Activated CD4-positive, CD25-positive, alpha-beta regulatory T cell treated with anti-CD3 and anti-CD28 coated beads, Interleukin-2, amount 50 U/mL, for 72 hours (primary cell): ENCODE measurements at places on chromosomes 16 and 17.
A peak's percentile ranks its signal among the peaks of the same experiment; 100 is the strongest.

DNA sequence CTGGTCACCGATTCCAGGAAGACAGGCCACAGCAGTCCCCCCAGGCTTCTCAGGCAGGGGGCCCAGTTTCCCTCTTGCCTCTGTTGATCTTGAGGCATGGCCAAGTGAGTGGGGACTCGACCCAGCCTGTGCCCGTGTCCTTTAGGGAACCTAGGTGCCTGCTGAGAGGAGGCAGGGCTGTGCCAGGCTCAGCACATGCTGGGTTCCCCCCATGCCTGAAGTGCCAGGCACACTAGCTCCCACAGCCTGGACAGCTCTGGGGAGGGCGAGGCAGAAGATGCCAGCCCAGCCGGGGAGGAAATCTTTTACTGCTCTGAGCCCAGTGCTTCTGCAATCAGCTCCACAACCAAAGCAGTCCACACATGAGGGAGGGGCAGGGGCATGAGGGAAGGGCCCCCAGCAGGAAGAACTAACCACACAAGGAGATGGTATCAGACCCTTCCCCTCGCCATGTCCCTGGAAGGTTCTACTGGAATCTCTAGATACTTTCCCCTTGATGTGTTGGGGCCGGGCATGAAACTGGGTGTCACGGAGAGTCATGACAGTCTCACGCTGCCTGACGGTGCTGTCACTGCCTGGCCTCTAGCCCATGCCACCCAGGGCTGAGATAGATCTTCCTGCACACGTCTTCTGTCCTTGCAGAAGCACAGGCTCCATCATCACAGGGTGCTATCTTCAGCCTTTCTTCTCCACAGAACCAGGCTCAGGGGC lies 25.5 kb downstream of the MYO18A start:
- no peak for DNase-seq

DNA sequence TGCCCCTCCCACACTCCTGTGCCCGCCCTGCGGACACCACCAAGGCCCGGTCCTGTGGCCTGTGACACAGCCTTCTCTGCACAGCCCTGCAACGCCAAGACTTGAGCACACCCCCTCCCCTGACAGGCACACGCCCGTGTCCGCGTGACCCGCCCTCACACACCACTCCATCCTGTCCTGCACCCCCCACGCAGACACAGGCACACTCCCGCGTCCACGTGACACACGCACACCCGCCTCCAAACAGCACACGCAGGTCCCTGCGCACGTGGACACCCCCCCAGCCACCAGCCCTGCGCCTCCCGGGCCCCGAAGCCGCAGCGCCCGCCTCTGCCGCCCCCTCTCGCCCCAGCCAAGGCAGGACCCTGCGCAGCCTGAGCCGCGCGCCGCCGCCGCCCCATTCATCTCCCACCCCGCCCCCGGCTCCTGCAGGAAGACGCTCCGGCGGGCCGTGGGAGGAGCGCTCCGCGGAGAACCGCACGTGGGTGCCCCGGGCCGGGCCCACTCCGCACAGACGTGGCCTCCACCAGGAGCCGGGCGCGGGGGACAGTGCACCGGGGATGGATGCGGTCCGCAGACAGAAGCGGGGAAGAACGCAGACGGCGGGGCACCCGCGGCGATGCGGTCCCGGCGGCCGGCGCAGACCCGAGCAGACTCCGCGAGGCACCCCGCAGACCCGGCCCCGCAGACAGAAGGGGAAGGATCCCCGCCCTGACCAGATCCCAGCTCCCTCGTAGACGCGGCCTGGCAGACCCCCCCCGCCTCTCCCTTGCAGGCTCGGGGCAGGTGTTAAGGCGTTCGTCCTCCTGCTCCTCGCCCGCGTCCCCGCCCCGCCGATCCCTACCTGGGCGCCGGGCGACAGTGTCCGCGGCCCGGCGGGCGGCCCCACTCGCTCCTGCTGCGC lies 506 bp downstream of the CAMKK1 start:
- DNase-seq: peak; percentile 60

- DNase-seq: peak; percentile 65
Measured at GRCh38 chr17:39197380-39198185, at the start of gene CACNB1. Gene CACNB1 (minus strand): TSS chr17:39197669. CDS start chr17:39197495, 174 bp downstream.

DNA sequence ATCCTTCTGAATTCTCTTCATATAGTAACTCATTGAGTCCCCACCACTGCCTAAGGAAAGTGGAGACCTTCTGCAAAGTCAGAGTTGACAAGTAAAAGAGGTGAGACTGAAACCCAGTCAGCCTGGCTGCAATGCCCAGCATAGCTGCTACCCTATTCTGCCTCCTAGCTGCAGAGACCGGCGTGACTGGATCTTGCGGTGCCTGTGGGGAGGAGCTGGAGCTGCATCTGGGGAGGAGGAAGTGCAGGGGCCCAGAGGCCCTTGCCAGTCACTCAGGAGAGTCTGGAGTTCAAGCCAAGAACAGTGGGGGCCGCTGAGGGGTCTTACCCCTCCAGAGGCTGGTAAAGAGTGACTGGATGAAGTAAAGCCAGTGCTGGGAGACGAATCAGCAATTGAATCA lies 35.0 kb upstream of the ZNF423 start:
- DNase-seq: no peak

DNA sequence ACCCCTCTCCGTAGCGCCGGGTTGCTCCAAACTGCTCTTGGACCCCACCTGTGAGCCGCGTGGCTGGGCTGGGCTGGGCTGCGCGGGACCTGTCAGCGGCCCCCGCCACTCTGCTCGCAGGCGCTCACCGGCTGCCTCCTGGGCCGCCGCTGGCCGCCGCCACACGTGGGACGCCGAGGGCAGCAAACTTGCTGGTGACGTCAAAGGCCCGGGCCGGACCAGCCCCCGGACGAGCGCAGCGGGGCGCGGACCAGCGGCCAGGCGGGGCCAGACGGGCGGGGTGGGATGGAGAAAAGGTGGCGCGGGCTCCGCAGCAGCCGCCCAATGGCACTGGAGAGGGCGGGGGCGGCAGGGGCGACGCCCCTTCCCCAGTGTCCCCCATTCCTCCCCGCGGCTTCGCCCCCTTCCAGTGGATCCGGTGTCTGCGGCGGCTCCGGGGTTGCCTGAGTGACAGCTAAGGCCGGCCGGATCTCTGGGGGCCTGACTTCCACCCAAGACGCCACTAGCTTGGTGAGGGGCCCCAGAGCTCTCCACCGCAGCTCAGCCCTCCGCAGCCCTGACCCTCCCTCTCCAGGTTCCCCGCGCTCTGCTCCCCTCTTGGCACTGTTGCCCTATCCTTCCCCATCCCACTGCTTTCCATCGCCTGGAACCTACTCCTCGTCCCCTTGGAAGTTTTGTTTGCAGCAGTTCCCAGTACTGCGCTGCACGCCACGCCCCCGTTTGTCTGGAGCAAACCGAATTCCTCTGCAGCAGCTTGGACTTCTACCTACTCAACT lies at the start of gene HS3ST3A1:
Gene HS3ST3A1, minus strand, starts transcription at position 154 of the 776 bp plus-strand sequence. CDS start 800 bp downstream, outside the sequence.
- DNase-seq: no peak

DNA sequence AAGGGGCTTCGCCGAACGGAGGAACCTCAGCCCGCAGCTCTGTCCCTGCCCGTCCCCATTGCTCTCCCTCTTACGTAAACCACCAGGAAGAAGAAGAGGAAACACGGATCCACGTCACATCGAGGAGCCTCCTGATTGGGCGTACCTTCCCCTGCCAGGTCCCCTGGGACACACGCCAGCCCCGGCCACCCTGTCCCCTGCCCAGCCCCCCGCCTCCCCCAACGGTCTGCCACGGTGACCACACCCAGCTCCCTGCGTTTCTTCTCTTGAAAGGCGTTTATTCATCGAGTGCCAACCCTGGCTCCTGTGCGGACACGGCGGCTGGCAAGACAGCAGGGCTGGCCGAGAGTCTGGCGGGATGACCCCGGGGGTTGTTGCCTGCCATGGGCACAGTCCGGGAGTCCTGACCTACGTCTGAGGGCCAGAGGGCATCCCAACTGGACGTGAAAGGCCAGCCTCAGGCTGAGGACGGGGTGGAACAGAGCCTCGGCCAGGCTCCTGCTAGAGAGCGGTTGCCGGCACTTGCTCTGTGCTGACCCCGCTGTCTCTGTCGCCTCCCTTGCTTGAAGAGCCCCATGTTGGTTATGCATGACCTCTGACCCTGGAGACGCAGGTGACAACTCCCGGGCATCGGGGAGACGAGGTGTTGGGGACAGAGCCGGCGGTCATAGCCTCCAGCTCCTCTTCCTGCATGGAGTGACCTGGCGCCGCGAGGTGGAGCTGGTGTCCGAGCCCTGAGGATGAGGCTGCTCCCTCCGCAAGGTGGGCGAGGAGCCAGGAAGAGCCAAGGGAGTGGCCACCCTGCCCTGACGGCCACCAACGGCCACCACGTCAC lies 40.5 kb upstream of the ACSF3 start:
- no peak for DNase-seq

GRCh38 chr16:31513884-31514283 lies 5.7 kb upstream of the RUSF1 start:
- DNase-seq: no peak

DNA sequence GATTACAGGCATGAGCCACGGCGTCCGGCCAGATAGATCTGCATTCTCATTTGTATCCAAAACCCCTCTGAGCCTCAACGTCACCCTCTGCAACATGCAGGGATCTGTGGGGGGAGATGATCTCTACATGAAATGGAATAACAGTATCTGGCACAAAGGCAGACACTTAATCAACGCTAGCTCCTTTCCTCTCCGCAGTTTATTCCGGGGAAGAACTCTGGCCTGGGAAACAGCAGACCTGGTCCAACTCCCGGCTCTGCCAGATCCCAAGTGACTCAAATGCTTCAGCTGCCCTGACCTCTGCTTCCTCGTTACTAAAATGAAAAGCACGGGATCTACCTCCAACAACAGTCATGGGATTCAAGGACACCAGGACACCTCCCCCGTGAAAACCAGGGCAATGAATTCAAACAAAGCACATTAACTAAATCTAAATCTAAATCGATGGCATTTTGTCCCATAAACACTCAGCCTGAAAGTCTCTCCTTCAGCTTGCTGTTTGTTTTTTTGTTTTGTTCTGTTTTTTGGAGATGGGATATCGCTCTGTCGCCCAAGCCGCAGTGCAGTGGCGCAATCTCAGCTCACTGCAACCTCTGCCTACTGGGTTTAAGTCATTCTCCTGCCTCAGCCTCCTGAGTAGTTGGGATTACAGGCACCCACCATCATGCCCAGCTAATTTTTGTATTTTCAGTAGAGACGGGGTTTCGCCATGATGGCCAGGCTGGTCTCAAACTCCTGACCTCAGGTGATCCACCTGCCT lies 78.2 kb downstream of the NXN start:
- no peak for DNase-seq

DNA sequence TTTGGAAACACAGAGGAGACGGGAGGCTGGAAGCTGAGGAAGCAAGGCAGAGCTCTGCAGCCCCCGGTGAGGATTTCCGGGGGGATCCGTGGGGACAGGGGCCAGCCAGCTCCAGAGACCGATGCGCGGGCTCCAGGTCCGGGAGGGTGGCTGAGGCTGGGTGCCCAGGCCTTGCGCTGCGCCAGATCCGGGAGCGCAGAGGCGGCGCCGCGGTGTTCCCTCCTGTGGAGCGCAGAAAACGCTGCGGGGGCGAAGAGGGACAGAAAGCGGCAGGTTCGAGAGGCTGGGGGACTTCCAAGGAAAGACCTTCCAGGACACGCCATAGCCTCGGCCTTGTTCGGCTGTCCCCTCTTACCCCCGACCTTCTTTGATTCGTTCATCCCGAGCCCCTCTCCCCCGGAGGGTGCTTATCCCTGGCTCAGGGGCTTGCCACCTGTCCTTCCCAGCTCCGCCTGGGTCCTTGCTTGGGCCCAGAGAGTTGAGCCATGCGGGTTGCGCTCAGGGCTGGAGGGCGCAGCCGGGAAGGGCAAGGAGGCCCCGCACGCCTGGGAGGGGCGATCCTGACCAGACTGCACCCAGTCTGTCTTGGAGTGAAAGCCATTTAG lies 697 bp upstream of the SHISA9 start:
- no peak for DNase-seq

- DNase-seq: no peak
Measured at GRCh38 chr17:48100160-48100559, 1.1 kb downstream of the CBX1 start.

- DNase-seq: no peak
Measured at GRCh38 chr16:81678326-81679095, 100.6 kb upstream of the PLCG2 start.

DNA sequence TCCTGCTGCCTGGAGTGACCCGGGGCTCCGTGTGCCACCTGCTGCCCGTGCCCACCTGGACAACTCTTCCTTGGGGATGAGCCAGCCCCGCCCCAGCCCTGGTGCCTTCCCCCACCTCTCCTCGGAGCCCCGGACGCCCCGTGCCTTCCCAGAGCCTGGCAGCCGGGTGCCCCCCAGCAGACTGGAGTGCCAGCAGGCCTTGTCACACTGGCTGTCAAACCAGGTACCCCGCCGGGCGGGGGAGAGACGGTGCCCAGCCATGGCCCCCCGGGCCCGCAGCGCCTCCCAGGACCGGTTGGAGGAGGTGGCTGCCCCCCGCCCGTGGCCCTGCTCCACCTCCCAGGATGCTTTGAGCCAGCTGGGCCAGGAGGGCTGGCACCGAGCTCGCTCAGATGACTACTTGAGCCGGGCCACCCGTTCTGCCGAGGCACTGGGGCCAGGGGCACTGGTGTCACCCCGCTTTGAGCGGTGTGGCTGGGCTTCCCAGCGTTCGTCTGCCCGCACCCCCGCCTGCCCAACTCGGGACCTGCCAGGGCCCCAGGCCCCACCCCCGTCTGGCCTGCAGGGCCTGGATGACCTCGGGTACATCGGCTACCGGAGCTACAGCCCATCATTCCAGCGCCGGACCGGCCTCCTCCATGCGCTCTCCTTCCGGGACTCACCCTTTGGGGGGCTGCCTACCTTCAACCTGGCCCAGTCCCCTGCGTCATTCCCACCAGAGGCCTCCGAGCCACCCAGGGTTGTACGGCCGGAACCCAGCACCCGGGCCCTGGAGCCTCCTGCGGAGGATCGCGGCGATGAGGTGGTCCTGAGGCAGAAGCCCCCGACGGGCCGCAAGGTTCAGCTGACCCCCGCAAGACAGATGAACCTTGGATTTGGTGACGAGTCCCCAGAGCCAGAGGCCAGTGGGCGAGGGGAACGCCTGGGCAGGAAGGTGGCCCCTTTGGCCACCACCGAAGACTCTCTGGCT lies 38.4 kb downstream of the ARHGAP23 start:
- DNase-seq: no peak

DNA sequence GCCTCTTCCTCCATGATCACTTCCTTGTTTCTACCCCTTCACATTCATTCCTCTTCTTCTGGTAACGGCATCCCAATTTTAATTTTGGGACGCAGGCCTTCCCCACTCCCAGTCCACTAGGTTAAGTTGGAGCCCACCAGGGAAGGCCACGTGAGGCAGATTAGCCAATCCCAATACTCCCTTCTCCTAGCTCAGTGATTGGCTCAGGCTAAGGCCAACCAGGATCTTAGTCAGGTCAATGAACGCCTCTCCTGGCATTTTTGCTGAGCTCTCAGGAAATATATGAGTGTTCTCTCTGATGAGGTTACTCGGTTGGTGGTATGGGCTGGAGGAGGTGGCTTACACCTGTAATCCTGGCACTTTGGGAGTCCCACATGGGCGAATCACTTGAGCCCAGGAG lies 15.4 kb downstream of the SEZ6L2 start:
- no peak for DNase-seq

- no peak for DNase-seq
Measured at GRCh38 chr16:22204091-22204655, 1.9 kb upstream of the EEF2K start.

GRCh38 chr16:3701531-3701930 lies 15.8 kb downstream of the TRAP1 start:
- DNase-seq: no peak
